ENCODE measurements at places on chromosomes 16 and 17. TPM values are rescaled to one million over a fixed set of nuclear protein-coding genes. Genes with fewer than 3 reads are reported as not detected.

The DNAAF8 gene
- 0.48 TPM for total RNA-seq

The OR1A1 gene
- total RNA-seq, result not detected

The SRR gene
- 16.3 TPM for total RNA-seq

The PRSS8 gene
- total RNA-seq, result not detected

The CA5A gene
- not detected for total RNA-seq

The KRTAP1-1 gene
- not detected for total RNA-seq

The MYH2 gene
- not detected for total RNA-seq

The TMEM231 gene
- 13.6 TPM for total RNA-seq

The EXOC3L1 gene
- 4.9 TPM for total RNA-seq

The PLA2G10 gene
- not detected for total RNA-seq

The PRSS53 gene
- total RNA-seq, result 1.3 TPM

The KRT27 gene
- total RNA-seq, result not detected

The KRT17 gene
- not detected for total RNA-seq

The HGS gene
- total RNA-seq, result 134 TPM

The CDH3 gene
- not detected for total RNA-seq

The CLDN6 gene
- total RNA-seq, result not detected

The HOXB6 gene
- total RNA-seq, result 16.0 TPM

The RBBP6 gene
- 44.8 TPM for total RNA-seq

The CD300E gene
- total RNA-seq, result not detected

The ZG16 gene
- total RNA-seq, result not detected

The LGALS9B gene
- total RNA-seq, result not detected

The TP53TG3F gene
- total RNA-seq, result not detected

The RASL10B gene
- 0.33 TPM for total RNA-seq

The CCDC78 gene
- 1.3 TPM for total RNA-seq

The CDH8 gene
- not detected for total RNA-seq

The RNF222 gene
- not detected for total RNA-seq

The SMIM36 gene
- not detected for total RNA-seq

The SLC6A4 gene
- 0.48 TPM for total RNA-seq

The CUEDC1 gene
- total RNA-seq, result 12.5 TPM

The FAM83G gene
- 18.9 TPM for total RNA-seq

The ZFP3 gene
- 2.0 TPM for total RNA-seq

The SPATA32 gene
- not detected for total RNA-seq

The SEC14L5 gene
- under 0.01 TPM for total RNA-seq

The CDH11 gene
- total RNA-seq, result 73.2 TPM

The PITPNM3 gene
- 1.3 TPM for total RNA-seq

The NETO2 gene
- 34.4 TPM for total RNA-seq

The PSMD12 gene
- 20.3 TPM for total RNA-seq

The NGFR gene
- not detected for total RNA-seq
